Retinal pigment epithelial cell (primary cell): ENCODE measurements at places on chromosomes 7 and 10.

- DNase-seq, result no peak
These were observed 128.7 kb downstream of the AGMO start for GRCh38 chr7:15433151-15433550.

- no peak for DNase-seq
These were observed 3.5 kb upstream of the C7orf33 start for GRCh38 chr7:148587076-148587475.

DNA sequence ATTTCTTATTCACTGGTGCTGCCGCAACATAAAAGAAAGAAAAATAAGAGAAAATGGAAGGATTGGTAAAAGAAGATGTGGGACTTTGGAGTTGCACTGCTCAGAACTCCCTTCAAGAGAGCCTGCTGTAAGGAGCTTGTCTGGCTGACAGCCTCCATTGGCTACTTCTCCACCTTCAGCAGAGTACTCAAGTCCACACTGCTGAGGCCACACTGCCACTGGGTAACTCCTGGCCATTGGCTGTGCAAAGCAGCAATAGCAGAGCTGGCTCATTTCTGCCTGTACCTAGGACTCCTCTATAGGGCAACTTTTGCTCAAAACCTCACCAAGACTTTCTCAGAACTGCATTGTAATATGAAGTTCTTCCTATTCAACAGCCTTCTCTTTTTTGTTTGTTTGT, 38.7 kb upstream of the PCLO start:
- no peak for DNase-seq

- DNase-seq, result no peak
These were observed 19.0 kb downstream of the SH2B2 start for GRCh38 chr7:102305414-102306268.

GRCh38 chr7:143069912-143070500, 17.9 kb downstream of the OR6V1 start:
- DNase-seq, result no peak

DNA sequence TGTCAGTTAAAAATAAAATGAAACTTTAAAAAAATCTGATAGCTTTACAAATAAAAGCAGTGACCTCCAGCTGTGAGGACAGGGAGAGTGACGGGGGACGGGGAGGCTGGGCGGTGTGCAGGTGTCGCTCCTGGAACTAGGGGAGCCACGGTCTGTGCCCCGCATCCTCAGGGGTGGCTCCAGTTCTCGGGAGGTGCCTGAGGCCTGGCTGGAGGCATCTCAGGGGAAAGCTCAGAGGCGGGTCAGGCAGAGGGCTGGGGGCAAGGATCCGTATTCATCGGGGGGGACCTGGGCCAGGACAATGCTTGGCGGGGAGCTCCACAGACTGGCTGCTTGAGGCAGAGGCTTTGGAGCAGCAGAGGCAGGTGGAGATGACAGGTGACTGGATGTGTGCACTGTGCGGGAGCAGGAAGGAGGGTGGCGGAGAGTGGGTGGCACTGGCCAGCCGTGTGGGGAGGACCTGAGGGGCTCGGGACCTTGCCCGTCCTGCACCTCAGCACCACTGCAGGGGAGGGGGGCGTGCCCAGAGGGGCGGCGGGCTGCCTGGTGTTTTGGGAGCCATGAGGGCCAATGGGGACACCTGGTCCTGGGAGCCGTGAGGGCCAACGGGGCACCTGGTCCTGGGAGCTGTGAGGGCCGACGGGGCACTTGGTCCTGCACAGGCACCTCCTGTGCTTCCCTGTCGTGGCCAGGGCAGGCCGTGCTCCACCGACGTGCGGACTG, 13.2 kb downstream of the PWWP2B start:
- no peak for DNase-seq

GRCh38 chr10:107417446-107417845, 252.9 kb upstream of the SORCS1 start:
- DNase-seq, result no peak

GRCh38 chr7:73817121-73817520, 13.7 kb upstream of the CLDN4 start:
- no peak for DNase-seq

- no peak for DNase-seq
These were observed 57.7 kb downstream of the ASB13 start for GRCh38 chr10:5608608-5609220.

GRCh38 chr10:91247360-91248111, 27.1 kb downstream of the PCGF5 start:
- no peak for DNase-seq

DNA sequence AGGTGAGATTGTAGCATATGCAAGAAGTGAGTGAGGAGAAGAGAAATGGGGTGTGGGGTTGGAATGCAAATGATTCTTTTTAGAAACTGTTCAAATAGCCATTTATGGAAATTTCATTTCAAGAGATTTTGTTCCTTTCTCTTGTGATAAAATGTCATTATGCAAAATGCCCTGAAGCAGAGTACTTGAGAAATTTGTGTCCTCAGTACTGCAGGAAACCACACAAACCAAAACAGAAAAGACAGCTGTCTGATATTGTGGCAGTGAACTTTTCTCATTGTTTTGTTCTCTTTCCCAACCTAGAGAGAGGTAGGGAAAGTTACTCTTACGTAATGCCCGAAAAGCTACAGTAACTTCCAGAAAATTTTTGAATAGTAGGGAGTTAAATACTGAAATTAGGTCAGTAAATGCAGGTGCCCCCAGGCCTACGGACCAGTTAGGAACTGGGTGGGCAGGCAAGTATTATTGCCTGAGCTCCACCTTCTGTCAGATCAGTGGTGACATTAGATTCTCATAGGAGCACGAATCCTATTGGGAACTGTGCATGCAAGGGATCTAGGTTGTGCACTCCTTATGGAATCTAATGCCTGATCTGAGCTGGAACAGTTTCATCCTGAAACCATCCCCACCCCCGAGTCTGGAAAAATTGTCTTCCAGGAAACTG, 34.0 kb downstream of the DLD start:
- DNase-seq, result no peak

DNA sequence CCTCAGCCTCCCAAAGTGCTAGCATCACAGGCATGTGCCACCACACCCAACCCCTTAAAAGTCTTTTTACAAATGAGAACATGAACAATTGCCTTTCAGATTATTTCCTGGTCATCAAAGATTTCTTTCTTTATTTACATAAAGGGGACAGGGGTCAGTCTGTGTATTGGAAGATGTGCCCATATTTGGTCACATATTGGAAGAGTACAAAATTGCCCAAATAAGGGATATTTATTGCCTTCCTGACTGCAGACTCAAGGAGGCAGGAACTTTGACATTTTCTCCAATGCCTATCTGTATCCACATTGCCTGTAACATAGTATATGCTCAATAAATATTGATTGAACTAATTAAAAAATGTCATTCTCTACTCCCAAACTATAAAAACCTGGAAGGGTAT, 25.9 kb upstream of the HERPUD2 start:
- no peak for DNase-seq

DNA sequence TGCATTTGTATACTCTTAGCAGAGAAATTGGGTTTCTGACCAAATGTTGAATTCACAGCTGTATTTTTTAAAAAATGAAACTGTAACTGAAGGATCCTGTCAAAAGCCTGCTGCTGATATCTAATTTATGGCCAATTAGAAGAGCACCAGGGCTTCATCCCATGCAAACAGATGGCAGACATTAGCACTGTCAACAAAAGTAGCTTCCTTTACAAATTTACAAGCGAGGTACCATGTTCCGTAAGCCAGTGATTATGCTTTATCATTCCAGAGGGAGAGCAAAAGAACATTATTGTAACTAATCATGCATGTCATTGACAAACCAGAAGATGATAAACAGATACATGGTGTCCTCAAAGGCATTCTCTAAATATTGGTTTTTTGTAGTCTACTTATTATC, 177.2 kb upstream of the DKK1 start:
- no peak for DNase-seq

- no peak for DNase-seq
These were observed 31.5 kb upstream of the PRLHR start for GRCh38 chr10:118626953-118627352.

- no peak for DNase-seq
These were observed 261.7 kb upstream of the PRKCQ start for GRCh38 chr10:6841761-6842160.

DNA sequence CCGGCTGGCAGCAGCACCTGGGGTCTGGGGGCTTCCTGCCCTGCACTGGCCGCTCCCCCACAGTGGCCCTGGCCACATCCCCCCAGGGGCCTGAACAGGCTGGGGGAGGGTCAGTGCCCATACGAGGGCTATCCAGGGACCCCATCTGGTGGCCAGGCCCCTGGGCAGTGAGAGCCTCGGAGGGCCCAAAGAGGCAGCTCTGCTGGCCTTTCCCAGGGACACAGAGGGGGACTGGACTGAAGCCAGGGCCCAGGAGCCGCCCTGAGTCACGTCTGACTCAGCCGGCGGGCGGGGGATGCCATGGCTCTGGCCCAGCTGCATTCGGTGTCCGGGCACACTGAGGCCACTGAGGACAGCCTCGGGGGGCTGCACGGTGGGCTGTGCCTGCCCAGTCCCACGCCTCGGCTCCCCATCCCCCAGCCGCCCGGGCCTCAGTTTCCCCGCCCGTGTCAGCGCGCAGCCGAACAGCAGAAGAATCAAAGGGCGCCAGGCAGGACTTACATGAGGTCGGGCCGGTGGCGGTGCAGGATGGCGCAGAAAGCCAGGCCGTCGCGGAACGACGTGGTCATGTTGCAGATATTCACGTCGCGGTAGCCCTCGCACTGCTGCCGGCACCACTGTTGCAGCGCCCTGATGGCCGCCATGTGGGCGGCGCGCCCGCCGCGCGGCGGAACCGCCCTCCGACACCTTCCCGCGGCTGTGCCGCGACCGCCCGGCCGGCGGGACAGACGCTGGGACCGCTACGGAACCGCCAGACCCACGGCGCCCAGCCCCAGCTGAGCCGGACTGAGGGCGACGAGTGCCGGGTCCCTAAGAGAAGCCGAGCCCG, at the start of gene MICALL2:
TSS of gene MICALL2 (minus strand) at position 788 of the 829 bp plus-strand sequence. CDS start at position 644, 144 bp downstream.
- DNase-seq, result peak; percentile 54

DNA sequence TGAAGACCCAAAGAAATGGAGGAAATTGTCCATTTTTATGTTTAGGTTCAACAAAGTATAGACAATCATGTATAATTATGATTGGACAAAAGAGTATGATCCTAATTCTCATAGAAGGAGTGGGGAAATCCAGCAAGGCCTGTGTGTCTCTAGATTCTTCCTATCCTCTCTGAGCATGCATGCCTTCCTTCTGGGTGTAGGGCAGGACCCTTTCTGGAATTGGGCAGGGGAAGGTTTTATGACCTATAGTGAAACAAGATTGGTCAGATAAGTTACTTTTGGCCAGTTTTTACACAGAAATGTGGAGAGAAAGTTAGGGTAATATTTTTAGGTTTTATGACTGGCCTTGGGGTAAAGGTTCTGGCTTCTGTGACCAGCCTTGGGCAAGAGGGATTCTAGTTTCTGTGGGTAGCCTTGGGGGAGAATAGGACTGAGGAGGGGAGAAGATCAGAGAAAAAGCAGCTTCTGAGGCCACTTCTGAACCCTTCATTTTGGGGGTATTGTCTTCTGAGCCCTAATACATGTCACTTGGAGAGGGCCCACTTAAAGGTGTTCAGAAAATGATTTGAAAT, 289.4 kb downstream of the EXOC4 start:
- no peak for DNase-seq

GRCh38 chr7:137628216-137628615, 218.6 kb downstream of the DGKI start:
- DNase-seq, result no peak

DNA sequence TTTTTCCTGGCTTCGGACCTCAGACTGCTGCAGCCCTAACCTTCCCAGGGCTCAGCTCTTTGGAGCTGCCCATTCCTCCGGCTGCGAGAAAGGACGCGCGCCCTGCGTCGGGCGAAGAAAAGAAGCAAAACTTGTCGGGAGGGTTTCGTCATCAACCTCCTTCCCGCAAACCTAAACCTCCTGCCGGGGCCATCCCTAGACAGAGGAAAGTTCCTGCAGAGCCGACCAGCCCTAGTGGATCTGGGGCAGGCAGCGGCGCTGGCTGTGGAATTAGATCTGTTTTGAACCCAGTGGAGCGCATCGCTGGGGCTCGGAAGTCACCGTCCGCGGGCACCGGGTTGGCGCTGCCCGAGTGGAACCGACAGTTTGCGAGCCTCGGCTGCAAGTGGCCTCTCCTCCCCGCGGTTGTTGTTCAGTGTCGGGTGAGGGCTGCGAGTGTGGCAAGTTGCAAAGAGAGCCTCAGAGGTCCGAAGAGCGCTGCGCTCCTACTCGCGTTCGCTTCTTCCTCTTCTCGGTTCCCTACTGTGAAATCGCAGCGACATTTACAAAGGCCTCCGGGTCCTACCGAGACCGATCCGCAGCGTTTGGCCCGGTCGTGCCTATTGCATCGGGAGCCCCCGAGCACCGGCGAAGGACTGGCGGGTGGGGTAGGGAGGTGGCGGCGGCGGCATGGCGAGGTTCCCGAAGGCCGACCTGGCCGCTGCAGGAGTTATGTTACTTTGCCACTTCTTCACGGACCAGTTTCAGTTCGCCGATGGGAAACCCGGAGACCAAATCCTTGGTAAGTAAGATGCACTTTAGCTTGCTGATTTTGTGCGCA, at the start of gene PLXDC2:
TSS of gene PLXDC2 (plus strand) at position 22 of the 820 bp plus-strand sequence.
- DNase-seq, result no peak

- DNase-seq, result no peak
These were observed 4.9 kb downstream of the PIK3CG start for GRCh38 chr7:106869954-106870353.

- no peak for DNase-seq
These were observed 19.5 kb downstream of the ATP6V1F start for GRCh38 chr7:128882134-128882533.

GRCh38 chr10:30804478-30805055, 175.0 kb upstream of the LYZL2 start:
- no peak for DNase-seq

- no peak for DNase-seq
These were observed 40.5 kb downstream of the NRBF2 start for GRCh38 chr10:63173468-63174232.

DNA sequence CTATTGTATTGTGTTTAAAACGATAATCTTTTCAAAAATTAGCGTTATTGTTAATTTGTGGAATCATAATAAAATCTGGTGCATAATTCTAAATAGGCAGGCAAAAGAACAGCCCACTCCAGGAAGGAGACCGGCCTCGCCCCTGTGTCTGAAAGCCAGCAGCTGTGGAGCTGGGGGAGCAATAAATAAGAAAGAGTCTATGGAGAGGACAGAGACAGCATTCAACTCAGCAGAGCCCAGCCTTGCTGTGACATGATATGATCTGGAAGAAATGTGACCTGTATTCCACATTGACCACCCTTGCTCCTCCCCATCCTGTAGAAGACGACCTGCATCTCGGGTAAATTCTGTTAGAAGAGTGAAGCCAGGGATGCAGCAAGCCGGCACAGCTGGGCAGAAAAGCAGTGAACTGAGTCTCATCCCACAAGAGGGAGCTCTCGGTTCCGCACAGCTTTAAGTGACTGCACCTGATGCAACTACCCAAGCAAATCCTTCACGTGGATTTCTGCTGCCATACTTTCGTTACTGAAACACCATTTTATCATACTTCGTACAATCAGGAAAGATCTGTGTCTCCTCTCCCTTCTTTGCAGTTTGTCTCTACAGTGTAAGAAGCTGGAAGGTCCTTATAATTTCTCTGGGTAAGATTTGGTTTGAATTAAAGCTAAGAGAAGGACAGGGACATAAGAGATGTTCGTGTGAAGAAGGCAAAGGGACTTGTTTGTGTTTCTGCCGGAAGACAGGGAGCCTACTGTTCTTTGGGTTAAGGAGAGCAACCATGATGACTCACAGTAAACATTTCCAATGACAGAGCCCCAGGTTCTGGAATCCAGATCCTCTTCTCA, 427.1 kb downstream of the GPAM start:
- peak; percentile 24 for DNase-seq

GRCh38 chr10:285216-285615, 150.0 kb downstream of the ZMYND11 start:
- DNase-seq, result no peak

- DNase-seq, result no peak
These were observed 1.1 kb upstream of the HOXA13 start for GRCh38 chr7:27200761-27201579.
